ENCODE measurements at places on chromosomes 2 and 18.
A peak's percentile ranks its signal among the peaks of the same experiment; 100 is the strongest.

GRCh38 chr18:37567994-37568359, 2.4 kb upstream of the CELF4 start:
- no peak for DNase-seq

GRCh38 chr2:53913721-53914120, 54.0 kb upstream of the GPR75 start:
- no peak for DNase-seq

DNA sequence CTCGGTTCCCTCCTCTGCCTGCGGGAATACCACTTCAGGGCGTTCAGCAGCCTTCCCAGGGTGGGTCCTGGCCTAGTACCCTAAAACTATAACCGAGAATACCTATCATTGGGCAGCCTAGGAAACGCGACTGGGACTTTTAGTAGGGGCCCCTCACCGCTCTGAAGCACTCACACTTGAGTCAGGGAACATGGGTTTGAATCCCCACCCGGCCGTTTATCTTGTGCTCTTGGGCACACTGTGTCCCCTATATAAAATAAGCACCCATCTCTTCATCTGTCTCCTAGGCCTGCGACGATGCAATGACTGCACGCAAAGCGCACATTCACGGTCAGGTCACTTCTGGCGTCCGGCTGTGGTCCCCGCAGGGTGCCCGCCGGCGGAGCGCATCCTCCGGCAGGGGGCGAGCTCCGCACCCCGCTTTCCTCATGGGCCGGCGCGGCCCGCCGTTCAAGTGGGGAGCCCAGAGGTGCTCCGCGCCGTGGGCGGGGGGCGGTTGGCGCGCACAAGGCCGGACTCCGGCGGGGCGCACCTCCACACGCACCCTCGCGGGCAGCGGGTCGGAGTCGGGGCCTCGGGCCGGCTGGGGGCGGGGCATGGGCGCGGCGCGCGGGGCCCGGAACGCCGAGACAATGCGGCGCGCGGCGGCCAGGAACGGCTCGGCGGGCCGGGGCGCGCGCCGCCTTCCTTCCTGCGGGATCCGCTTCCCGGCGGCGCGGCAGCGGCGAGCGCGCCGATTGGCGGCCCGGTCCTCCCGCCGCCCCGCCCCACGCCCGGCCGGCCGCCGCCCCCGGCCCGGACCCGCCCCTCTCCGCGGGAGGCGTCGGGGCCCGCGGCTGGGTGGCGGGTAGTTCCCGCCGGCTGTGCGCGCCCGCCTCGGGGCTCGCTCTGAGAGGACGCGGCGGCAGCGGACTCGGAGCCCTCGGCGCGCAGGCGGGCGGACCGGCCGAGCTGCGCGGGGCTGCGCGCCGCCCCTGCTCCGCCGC, at the start of gene ASAP2:
Gene ASAP2, plus strand, starts transcription at position 850 of the 986 bp plus-strand sequence. CDS start 293 bp downstream, outside the sequence.
- DNase-seq = no peak

GRCh38 chr18:3458378-3458777, 8.4 kb downstream of the TGIF1 start:
- no peak for DNase-seq

DNA sequence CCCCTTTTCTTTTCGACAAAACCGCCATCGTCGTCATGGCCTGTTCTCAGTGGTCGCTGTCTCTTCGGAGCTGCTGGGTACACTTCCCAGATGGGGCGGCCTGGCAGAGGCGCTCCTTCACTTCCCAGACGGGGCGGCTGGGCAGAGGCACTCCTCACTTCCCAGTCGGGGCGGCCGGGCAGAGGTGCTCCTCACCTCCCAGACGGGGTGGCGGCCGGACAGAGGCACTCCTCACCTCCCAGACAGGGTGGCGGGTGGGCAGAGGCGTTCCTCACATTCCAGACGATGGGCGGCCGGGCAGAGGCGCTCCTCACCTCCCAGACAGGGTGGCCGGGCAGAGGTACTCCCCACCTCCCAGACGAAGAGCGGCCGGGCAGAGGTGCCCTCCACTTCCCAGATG, 138.9 kb downstream of the DTNB start:
- DNase-seq = no peak

DNA sequence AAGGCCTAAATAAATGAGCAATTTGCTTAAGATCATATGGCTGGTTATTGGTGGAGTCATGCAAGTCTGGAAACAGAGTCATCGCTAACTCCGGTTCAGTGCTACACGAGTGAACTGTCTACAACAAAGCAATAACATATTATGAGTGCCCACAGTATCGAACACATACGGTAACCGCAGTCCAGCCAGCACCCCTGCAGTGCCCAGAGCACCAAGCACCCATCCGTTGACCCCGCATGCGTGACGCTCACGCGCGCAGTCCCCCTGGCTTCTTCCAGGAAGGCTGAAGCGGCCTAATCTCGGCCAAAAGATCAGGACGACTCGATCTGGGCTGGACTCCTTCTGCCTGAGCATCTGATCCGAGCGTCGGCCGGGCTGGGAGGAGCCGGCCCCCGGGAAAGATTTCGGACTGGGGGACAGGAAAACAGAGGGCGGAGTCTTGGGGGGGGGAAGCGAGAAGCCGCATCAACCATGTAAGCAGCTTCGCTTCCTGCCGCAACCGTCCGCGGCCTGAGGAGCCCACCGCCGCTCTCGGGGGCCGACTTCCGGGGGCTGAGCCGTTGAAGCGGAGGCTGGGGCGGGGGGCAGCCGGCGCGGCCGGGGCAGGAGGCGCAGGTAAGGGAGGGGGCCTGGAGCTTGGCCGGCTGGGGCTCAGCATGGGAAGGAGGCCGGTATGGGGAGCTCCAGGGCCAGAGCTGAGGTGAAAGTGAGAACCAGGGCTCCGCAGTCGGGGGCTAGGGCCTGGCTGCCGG, at the start of gene PIKFYVE:
Gene PIKFYVE, plus strand, starts transcription at position 455 of the 752 bp plus-strand sequence. CDS start 5,265 bp downstream, outside the sequence.
- peak; percentile 75 for DNase-seq

GRCh38 chr2:28166956-28167355, 225.7 kb upstream of the FOSL2 start:
- no peak for DNase-seq

- DNase-seq = no peak
Observed at GRCh38 chr2:149832324-149832723, 244.7 kb upstream of the MMADHC start.
